ENCODE measurements at places on chromosomes 11 and 22.

GRCh38 chr11:2428322-2428795 is 16.0 kb downstream of the TRPM5 start:
- peak; percentile 67 for DNase-seq

DNA sequence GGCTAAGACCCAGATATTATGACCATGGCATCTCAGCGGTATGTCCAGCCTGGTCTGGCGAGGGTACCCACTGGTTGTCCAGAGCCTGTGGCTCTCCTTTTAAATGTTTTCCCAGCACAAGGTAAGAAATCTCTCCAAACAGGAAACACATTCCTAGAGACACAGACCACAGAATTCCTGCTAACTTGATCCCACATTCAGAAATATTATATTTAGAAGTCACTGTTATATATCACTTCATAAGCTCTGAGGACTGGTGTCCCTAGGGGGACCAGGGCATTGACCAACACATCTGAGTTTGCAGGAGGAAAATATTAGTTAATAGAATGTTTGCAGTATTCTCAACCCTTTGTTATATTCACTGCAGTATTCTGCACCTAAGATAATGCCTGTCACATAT is 23.1 kb downstream of the TMPRSS13 start:
- DNase-seq = no peak

- DNase-seq = no peak
These were observed 47.5 kb upstream of the TENM4 start for GRCh38 chr11:79488286-79488685.

GRCh38 chr11:86476109-86476861 is 101.6 kb downstream of the CCDC81 start:
- DNase-seq = no peak

DNA sequence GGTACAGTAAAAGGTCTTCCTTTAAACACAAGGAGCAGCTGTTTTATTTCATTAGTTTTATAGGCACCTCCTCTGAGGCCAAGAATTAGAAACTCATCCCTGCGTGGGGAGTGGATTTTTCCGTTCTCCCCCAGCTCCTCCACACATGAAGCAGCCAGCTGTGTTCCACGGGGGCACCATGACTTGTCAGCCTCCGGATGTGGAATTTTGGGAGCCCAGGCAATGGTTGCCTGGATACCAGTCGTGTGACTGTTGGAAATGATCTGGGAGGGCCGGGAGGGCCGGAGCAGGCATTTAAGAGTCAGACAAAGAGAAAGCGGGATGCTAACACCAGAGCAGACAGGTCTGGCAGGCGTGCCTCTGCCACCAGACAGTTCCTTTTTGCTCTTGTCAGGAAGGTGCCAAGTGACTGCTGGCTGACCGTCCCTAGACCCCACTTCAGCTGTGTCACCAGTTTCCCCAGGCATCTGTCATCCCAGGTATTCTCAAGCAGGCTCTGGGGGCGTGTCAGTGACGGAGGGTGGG is 15.9 kb upstream of the CDC42EP2 start:
- DNase-seq = no peak

- DNase-seq = no peak
These were observed 62.2 kb downstream of the DKK3 start for GRCh38 chr11:11946180-11946579.

GRCh38 chr11:127226380-127226779 is 225.8 kb upstream of the KIRREL3 start:
- DNase-seq = no peak

DNA sequence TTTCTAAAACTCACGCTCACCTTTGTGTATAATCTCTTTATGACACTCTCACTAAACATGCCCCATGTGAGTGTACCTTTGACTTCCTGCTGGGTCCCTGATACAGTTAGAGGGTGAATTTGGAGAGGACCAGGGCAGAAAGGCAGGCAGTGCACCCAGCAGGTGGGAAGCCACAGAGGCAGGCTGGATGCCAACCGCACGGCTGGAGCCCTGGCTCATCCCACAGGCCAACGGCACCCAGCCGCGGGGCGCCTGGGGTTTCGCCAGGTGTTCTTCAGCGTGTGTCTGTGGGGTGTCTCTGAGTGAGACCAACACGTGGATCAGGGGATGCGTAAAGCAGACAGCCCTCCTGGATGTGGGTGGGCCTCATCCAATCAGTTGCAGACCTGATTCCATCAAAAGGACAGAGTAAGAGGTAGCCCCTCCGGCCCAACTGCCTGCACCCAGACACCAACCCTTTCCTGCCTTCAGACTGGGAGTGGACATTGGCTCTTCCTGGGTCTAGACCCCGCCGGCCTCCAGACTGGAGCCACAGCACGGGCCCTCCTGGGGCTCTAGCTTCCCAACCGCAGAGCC is 51.6 kb downstream of the DHCR7 start:
- no peak for DNase-seq

GRCh38 chr11:128593281-128593680 is 5.9 kb upstream of the ETS1 start:
- no peak for DNase-seq

- no peak for DNase-seq
These were observed 23.4 kb downstream of the KIAA1671 start for GRCh38 chr22:24975813-24976341.

- DNase-seq = no peak
These were observed 23.1 kb downstream of the PRDM11 start for GRCh38 chr11:45169310-45170072.

DNA sequence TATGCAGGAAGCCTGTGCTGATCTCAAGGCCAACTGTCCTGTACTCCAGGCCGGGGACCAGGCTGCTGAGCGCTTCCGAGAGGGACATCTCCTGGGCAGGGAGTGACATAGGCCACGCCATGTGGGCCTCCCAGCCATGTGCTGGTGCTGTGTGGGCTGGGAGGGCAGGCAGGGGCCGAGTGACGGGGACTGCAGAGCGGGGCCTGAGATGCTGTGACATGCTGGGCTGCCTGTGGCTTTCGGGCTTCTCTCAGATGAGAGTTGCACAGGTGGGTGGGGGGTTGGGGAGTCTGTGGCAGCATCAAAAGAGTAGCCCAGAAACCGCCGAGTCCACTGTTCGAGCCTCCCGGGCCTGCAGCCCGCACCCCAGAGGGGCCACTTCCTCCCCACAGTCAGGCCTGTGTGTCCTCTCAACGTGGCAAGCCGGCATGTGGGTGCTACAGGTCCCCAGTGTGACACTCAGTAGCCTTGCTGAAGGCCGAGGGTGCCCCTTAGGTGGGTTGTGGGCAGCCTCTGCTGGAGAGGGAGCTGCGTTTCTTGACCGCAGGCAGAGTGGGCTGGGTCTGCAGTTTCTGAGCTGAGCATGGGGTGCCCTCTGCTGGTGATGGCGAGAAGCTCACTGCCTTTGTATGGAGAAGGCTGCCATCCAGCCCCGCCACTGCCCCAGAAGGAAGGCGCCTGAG is 101.2 kb downstream of the BCR start:
- DNase-seq = peak; percentile 51

GRCh38 chr11:76512851-76513653 is 68.2 kb downstream of the EMSY start:
- DNase-seq = no peak

- no peak for DNase-seq
These were observed 8.4 kb upstream of the SLC15A3 start for GRCh38 chr11:60960405-60960804.

GRCh38 chr11:2672553-2673249 is 27.1 kb downstream of the KCNQ1OT1 start:
- no peak for DNase-seq

- peak; percentile 51 for DNase-seq
These were observed 8.1 kb upstream of the MYH9 start for GRCh38 chr22:36395915-36396314.

GRCh38 chr11:96013461-96014213 is 89.7 kb upstream of the MTMR2 start:
- DNase-seq = no peak

DNA sequence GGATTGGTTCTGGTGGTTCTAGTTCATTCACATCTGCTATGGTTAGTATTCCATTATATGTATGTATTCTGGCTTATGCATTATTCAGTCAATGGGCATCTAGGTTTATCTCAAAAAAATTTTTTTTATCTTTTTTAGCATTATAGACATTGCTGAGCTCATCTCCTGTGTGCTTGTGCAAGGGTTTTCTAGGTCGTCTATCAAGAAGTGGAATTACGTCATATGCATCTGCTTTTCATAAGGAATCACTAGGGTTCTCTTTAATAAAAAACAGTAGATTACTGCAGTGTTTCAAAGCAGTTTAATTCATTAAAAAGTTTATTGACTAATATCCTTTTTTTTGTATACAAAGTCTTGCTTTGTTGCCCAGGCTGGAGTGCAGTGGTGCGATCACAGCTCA is 21.3 kb downstream of the TBC1D22A start:
- no peak for DNase-seq

DNA sequence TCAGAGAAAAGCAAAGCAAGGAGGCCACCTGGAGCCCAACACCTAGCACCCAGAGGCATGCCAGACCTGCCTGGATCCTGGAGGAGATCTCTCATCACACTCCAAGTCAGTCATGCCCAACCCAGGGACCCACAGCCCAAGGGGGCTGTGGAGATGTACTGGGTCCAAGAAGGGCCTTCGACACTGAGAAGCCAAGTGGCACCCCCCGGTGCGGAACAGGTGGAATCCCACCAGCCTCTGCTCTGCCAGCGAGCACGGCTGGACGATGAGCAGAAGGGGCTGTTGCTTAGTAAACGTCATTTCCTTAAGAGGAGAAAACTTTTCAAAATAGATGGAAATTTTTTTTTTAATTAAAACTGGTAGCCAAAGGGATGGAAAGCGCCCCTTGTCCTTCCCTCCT is 171.9 kb upstream of the GRK3 start:
- DNase-seq = no peak

DNA sequence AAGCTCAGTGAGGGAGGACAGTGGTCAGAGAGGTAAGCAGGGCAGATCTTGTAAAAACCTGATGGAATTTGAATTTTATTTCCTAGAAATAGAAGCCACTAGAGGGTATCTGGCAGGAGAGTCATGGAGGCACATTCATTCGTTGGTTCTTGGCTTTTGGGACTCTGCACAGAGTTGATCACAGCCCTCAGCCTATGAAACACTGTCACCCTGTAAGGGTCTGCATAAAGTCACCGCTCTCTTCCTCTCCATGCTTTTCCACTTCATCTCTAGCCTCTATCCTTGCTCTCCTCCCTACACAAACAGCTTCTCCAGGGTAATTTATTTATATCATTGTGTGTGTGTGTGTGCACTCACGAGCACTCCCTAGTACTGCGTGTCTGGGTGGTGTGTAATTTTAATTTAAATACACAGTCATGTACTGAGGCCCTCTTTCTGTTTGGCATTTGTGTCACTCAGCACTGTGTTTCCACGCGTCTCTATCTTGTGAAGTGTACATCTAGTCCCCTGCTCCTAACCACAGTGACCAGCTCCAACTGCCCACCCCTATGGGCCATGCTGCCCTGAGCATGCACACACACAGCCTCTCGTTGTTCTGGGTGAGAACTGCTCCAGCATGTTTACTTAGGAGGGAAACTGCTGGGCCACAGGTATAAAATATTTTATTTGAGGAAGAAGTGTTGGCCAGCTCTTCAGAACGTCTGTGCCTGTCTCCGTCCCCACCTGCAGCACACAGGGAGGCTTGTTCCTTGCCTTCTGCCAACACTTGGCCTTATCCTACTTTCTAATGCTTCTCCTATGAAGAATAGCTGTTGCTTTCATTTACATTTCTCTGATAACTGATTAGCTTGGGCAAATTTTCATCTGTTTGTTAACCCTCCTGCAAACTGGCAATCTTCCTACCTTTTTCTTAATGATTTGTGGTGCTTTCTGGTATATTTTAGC is 4.5 kb downstream of the KCNQ1OT1 start:
- DNase-seq = no peak

- no peak for DNase-seq
These were observed 727.1 kb downstream of the METTL15 start for GRCh38 chr11:28835317-28835716.
